ENCODE measurements at places on chromosomes 3 and 15. TPM values are rescaled to one million over a fixed set of nuclear protein-coding genes. Genes with fewer than 3 reads are reported as not detected.

The ETFA gene
- 38.6 TPM for total RNA-seq

The MB21D2 gene
- total RNA-seq = 0.66 TPM

The POPDC2 gene
- total RNA-seq = 0.78 TPM

The TRIM42 gene
- not detected for total RNA-seq

The GJD2 gene
- 2.3 TPM for total RNA-seq

The PAQR5 gene
- 11.5 TPM for total RNA-seq

DNA sequence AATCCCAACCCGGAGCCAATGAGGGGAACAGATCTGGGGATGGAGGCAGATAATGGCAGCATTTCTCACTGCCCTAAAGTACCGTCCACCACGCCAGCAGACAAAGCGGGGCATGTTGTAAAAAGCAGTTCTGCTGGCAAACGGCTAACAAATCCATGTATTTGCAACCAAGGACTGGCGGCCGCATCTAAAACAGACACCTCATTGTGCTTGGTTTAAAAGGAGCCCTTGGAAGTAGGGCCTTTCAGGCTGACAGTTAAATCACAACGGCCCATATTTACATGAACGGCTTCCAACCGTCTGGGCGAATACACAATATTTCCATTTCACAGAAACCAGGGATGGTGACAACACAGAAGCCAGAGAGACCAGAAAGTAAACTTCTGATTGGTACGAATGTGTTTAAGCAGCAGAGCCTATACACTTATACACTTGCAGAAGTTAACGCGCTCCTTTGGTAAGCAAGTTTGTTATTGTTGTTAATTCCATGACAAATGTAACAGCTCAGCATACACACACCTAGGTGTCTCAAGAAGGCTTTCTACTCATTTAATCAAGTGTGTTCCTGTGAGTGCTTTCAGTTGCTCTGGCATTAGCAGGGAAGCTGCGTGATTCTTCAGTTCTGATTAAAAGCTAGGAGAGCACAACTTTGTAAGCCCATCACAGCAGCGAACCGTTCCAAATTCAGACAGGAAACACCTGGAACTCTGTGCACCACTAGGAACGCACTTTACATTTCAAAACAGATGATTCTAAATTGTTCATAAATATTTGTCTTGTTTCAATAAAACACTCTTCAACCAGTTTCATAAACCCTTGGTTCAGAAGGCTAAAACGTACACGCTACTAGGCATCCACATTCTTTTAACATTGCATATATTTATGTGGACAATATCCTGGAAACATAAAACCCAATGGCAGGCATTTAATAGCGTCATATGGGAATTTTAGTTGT lies 112.9 kb downstream of the PDZRN3 start:
- no peak overlapping the region for H3K27ac ChIP-seq
- H3K4me3 ChIP-seq = no peak overlapping the region
- no peaks in the 10 kb centered on the region for H3K27me3 ChIP-seq
- DNase-seq = no peak

DNA sequence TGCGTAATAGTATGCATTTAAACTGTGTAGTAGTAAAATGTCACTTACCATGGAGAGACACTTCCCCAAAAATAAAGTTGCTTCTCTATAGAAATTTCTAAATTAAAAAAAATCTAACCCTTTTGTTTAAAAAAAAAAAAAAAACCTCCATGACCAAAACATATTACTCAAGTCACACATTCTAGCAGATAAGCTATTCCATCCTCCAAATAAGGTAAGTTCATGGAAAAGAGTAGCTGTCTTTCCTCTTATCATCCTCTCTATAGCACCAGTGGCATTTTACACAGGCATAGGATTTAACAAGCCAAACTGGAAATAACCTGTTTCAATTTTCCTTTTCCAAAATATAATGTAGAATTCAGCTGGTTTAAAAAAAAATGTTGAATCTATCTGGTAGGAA lies 57.4 kb downstream of the LRRFIP2 start:
- no peaks in the 10 kb centered on the region for H3K4me1 ChIP-seq
- no peaks in the 10 kb centered on the region for H3K27me3 ChIP-seq
- H3K27ac ChIP-seq = no peak overlapping the region
- no peak overlapping the region for H3K4me3 ChIP-seq
- H3K36me3 ChIP-seq = no peaks in the 10 kb centered on the region

GRCh38 chr3:27380433-27381357 lies 11.5 kb upstream of the NEK10 start:
- H3K27ac ChIP-seq = no peak overlapping the region
- no peaks in the 10 kb centered on the region for H3K4me1 ChIP-seq
- H3K4me3 ChIP-seq = no peak overlapping the region

GRCh38 chr3:33883951-33884561 lies 85.6 kb downstream of the PDCD6IP start:
- H3K36me3 ChIP-seq = no peaks in the 10 kb centered on the region
- peaks cover 6% of the 10 kb centered on the region for H3K4me1 ChIP-seq
- DNase-seq = no peak
- no peaks in the 10 kb centered on the region for H3K27me3 ChIP-seq
- H3K27ac ChIP-seq = no peak overlapping the region
- no peak overlapping the region for H3K4me3 ChIP-seq

All from body of pancreas (tissue), 4 donors.